ENCODE measurements at places on chromosomes 2 and 18. TPM values are rescaled to one million over a fixed set of nuclear protein-coding genes. Genes with fewer than 3 reads are reported as not detected.

SCN2A gene
- 0.35 TPM for polyA plus RNA-seq

C2orf78 gene
- polyA plus RNA-seq = not detected

ACMSD gene
- not detected for polyA plus RNA-seq

ANO7 gene
- 0.04 TPM for polyA plus RNA-seq

FN1 gene
- polyA plus RNA-seq = not detected

OXER1 gene
- 3.2 TPM for polyA plus RNA-seq

TSPYL6 gene
- not detected for polyA plus RNA-seq

ZSWIM2 gene
- not detected for polyA plus RNA-seq

PRADC1 gene
- polyA plus RNA-seq = 4.6 TPM

TIGD1 gene
- 6.4 TPM for polyA plus RNA-seq

VWC2L gene
- not detected for polyA plus RNA-seq

PRSS56 gene
- polyA plus RNA-seq = not detected

TDRD15 gene
- polyA plus RNA-seq = 0.04 TPM

KCNIP3 gene
- not detected for polyA plus RNA-seq

All from B cell (primary cell).